ENCODE measurements at places on chromosomes 1 and 21. TPM values are rescaled to one million over a fixed set of nuclear protein-coding genes. Genes with fewer than 3 reads are reported as not detected.

The EXO1 gene
- total RNA-seq = not detected

The RGS4 gene
- 0.81 TPM for total RNA-seq

The ANKRD35 gene
- 1.4 TPM for total RNA-seq

The CFAP74 gene
- not detected for total RNA-seq

The S100A2 gene
- total RNA-seq = 1.3 TPM

The BNIPL gene
- total RNA-seq = not detected

The GALE gene
- total RNA-seq = 7.3 TPM

The MX1 gene
- 13.6 TPM for total RNA-seq

The WNT9A gene
- 2.3 TPM for total RNA-seq

The SPATA21 gene
- total RNA-seq = not detected

The ITLN1 gene
- total RNA-seq = 6.1 TPM

The VAV3 gene
- 1.1 TPM for total RNA-seq

The PLPP3 gene
- total RNA-seq = 163 TPM

The EIF2D gene
- total RNA-seq = 32.0 TPM

GRCh38 chr1:67635055-67635809, 49.8 kb upstream of the GADD45A start:
- no peak for DNase-seq

GRCh38 chr21:14554948-14555347, 8.8 kb upstream of the SAMSN1 start:
- no peak for DNase-seq

DNA sequence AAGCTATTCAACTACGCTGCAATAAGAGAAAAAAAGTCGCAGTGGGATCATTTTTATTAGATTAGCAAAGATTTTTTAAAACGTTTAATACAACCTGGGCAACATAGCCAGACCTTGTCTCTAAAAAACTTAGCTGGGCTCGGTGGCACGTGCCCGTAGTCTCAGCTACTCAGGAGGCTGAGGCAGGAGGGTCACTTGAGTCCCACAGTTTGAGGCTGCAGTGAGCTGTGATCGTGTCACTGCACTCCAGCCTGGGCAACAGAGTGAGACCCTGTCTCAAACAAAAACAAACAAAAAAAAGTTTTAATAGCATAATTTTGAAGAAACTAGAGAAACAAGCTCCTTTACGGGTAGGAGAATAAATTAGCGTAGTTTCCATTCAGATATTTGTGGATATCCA, 1.0 kb upstream of the PRDM15 start:
- DNase-seq = no peak

- no peak for DNase-seq
Measured at GRCh38 chr1:56645677-56646305, 677 bp downstream of the PRKAA2 start.

- DNase-seq = no peak
Measured at GRCh38 chr1:41102653-41103052, 81.1 kb upstream of the SLFNL1 start.

DNA sequence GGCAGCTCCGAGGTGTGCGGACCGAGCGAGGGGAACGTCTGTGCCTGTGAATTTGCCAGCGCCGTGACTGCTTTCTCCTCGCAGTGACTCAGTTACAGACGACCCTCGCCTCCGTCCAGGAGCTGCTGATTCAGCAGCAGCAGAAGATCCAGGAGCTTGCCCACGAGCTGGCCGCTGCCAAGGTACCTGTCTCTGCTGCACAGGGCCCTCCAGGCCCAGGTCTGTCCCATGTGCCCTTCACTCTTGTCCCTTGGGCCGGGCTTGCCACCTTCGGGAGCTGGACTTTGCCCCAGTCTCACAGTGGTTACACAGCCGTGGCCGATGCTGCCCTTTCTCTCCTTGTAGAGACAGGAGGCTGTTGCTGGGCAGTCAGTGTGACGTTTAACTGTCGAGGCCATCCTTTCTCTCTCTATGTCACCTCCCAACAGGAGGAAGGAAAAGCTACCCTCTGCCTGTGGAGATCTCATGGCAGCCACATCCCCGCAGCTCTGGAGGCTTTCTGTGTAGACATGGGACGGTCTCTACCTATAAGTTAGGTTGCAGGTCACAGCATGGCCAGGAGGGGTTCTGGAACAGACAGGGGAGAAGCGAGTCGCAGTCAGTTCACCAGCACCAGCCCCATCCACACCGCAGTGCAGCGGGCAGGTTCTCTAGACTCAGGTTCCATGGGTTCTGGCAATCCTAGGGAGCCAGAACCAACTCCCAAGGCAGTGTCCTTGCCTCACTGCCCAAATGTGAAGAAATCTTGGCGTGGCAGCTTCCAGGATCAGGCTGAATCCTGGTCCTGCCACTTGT, 149.7 kb downstream of the PEX14 start:
- DNase-seq = no peak

- DNase-seq = no peak
Measured at GRCh38 chr1:91647061-91647460, 146.4 kb downstream of the CDC7 start.

- no peak for DNase-seq
Measured at GRCh38 chr1:58543260-58543659, 3.3 kb downstream of the OMA1 start.

- peak; percentile 81 for DNase-seq
Measured at GRCh38 chr21:42746593-42747275, 93.3 kb downstream of the PDE9A start.

GRCh38 chr21:27257908-27258556, 291.1 kb upstream of the ADAMTS5 start:
- DNase-seq = no peak

DNA sequence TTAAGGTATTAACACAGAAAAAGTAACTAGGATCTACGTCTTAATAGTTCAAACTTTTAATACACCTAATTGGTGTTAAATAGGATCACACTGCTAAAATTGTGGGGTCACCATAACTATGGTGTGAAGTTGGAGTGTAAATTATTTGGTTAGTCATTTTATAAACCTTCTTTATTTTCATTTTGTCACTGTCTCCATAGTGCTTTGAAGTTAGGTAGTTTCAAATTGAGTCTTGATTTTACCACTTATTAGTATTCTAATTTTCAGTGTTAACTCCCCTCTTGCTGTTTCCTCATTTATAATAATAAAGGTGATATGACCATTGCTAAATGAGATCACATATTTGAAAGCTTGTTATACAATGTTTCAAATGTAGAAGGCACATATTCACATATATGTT, 738.1 kb upstream of the CHRM3 start:
- no peak for DNase-seq

DNA sequence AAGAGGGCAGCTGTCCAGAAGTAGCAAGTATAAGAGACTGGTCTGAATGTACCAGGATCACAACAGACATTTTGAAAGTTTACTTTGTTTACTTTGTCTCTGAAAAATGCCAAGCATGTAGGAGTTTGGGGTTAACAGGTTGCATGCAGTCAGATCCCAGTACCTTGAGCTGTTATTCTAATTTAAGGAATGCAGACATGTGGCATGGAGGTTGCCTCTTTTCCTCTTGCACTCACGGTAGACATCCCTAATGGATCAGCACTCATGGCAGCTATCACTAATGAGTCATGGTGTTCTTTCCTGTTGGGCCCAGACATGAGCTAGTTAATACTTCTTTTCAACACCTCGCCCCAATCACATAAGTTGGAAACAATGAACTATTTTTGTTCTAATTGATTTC, 67.3 kb downstream of the GADD45A start:
- no peak for DNase-seq

DNA sequence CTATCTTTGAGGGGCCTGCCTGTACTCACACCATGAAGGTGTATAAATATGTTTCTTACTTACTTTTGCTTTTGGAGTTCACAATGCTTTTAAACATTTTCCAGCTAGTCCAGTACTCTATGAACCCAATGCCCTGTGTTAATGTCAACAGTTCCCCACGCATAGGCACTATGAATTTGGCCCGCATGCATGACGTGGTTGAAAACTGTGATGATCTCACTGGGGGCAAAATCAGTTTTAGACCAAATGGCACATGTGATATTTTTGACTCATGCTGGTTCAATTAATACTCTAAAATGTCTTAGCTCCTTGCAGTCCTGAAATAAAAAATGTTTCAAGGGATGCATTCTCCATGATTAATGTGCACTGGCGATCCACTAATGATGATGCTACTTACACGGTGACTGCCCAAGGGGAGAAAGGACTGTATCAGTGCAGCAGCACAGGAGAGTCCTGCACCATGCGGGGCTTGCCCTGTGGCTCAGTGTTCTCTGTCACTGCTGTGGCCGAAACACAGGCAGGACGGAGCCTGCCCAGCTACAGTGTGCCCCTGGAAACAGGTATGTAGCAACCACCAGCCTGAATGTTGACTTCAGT, 15.7 kb downstream of the FNDC7 start:
- no peak for DNase-seq

DNA sequence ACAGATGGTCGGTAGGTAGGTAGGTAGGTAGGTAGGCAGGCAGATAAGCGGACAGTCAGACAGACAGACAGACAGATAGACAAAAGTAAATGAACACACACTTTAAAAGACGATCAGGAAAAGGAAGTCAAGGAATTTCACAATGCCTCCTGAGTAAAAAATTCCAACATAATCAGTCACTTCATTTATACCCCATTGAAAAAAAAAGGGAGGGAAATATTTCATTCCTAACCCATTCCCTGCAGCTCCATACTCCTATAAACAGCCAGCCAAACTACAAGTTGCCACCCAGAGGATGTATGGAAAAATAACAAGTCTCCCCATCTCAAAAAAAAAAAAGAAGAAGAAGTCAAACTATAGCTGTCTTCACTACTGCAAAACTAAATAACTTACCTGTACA, 43.4 kb downstream of the ZZZ3 start:
- DNase-seq = no peak

- no peak for DNase-seq
Measured at GRCh38 chr21:21046063-21046462, 47.9 kb downstream of the NCAM2 start.

DNA sequence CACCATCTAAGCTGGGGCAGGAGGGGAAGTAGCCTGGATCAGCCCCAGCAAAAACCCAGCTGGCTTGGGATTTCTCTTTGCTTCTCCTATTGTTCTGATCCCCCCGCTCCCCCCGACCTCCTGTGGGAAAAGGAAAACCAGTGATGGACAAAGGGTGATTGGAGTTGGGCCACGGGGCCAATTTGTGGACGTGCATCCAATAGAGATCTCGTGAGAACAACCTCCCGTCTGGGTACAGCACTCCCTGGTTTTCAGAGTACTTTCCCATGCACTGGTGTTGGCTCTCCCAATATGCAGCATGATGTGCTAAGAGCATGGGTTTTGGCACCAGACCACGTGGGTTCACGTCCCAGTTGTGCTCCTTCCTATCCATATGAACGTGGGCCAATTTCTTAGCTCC, 9.0 kb downstream of the BLACAT1 start:
- DNase-seq = peak; percentile 45

- DNase-seq = peak; percentile 44
Measured at GRCh38 chr1:53614231-53615021, 124.5 kb downstream of the GLIS1 start.

- DNase-seq = no peak
Measured at GRCh38 chr1:34657849-34658248, 97.0 kb upstream of the GJB5 start.

GRCh38 chr21:43578677-43579303, 80.5 kb downstream of the HSF2BP start:
- DNase-seq = no peak

- no peak for DNase-seq
Measured at GRCh38 chr1:207474210-207474609, 20.1 kb downstream of the CR2 start.

GRCh38 chr21:25635310-25635709, 3.7 kb upstream of the JAM2 start:
- no peak for DNase-seq

- no peak for DNase-seq
Measured at GRCh38 chr1:241308471-241308870, 48.5 kb downstream of the RGS7 start.

GRCh38 chr1:66044912-66045311, 252.2 kb downstream of the PDE4B start:
- DNase-seq = no peak

DNA sequence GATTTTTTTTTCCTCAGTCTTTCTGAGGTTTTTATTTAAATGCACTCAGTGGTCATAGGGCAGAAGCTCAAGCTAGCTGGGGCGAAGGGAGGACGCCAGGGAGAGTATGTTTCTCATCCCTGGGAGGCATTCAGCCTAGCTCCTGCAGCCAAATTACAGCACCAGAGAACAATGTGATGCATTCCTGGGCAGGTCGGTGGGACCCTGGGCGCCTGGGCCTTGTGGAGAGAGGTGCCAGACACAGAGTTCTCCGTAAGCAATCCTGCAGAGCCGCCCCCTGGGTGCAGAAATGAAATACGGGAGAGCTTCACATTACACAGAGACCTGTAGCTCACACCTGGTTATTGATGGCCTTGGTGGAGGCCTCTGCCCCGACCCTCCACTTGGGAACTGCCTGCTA, 15.5 kb downstream of the WNT2B start:
- peak; percentile 62 for DNase-seq

DNA sequence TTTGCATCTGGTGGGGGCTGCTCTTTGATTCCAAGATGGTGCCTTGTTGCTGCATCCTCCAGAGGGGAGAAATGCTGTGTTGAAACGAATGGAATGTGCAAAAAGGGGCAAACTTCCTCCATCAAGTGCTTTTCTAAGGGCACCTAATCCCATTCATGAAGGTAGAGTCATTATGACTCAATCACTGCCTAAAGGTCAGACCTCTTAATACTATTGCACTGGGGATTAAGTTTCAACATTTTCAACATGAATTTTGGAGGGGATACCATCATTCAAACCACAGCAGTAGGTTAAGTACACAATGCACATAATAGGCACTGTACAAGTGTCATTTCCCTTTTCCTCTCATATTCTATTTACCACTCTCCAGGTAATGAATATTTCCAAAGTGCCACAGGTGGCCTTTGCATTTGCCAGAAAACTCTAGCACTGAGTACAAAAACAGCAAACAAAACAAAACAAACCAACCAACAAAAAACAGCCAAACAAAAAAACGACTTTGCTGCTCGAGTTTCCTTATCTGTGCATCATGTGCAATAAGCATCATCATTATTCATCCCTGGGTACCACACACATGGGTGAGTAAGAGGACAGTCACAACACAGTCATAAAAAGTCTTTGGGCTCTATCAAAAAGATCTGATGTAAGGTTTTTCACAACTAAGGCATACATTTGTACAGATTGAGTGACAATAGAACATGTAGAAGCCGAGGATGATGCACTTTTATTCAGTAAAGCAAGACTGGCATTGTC, 42.5 kb downstream of the IFI44 start:
- no peak for DNase-seq

- no peak for DNase-seq
Measured at GRCh38 chr21:32426066-32426465, 13.6 kb downstream of the EVA1C start.

DNA sequence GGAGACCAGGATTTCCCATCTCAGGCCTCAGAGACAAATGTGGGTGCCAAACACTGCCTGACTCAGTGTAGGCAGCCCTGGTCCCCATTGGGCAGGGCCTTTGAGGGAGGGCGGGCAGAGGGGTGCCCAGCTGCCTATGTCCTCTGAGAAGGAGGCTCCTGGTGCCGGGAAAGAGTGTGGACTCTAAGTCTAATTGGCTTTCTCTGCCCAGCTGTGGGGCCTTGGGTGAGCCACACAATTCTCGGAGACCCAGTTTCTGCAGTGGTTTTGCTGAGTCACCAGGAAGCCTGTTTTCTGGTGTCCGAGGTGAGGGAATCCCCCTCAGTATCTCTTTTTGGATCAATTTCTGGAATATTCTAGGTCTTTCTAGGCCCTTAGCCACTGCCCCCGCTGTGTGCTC, 35.3 kb upstream of the ACTL8 start:
- DNase-seq = no peak

All from heart left ventricle (tissue), 16 donors.